ENCODE measurements at places on chromosomes 1 and 21.

- DNase-seq, result no peak
Observed at GRCh38 chr1:180501865-180502360, 464 bp downstream of the ACBD6 start.

DNA sequence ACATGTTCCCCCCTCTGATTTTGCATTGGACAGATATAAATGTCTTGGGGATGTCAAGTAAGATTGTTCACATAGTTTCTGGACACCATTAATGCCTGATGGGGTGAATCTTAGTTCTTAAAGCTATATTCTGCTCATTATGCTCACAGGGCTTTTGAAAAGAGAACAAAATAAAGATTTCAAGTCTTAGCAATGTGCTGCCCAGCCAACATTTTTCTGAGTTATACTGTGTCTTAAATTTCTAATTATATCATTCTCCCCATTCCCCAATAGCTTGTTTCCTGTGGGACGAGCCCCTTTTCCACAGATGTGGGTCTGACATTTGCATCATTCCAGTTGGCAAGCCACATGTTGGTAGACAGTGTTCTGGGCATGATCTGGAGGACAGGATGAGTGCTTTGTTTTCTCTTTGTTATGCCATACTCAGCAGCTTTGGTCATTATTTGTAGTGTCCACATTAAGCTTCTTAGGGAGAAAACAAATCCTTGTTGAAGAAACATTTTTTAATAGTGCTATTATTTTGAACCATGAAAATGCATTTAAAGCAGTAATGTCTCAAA lies 32.8 kb downstream of the MTARC1 start:
- no peak for DNase-seq

DNA sequence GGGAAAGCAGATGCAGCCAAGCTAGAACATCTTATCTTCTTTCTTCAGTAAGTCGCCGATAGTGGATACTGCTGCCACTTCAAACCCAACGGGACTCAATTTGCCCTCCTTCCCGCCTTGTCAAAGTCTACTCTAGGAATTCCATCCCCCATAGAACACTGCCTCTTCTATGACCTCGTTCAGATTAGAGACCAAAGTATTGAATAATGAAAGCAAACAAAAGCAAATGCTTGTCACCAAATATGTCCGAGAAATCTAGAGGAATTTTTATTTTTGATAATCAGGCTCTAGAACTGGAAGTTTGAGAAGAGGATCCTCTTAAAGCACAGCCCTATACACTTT lies 853 bp upstream of the RRAGC start:
- peak; percentile 56 for DNase-seq

DNA sequence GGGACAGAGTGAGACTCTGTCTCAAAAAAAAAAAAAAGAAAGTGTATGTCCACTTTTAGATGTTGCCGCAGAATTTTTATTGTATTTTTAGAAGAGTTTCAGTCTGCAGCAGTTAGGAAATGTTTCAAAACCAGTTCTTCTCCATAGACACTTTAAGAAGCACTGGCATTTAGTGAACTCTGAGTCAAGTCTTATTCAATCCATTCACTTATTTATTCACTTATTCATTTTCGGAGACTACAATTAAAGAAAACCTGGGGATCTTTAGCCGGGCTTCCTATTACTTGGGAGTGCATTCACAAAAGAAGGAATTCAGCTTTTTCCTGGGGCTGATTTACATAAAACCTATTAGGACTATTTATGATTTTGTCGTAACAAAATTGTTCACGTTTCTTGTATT lies 12.3 kb downstream of the RCAN3 start:
- no peak for DNase-seq

DNA sequence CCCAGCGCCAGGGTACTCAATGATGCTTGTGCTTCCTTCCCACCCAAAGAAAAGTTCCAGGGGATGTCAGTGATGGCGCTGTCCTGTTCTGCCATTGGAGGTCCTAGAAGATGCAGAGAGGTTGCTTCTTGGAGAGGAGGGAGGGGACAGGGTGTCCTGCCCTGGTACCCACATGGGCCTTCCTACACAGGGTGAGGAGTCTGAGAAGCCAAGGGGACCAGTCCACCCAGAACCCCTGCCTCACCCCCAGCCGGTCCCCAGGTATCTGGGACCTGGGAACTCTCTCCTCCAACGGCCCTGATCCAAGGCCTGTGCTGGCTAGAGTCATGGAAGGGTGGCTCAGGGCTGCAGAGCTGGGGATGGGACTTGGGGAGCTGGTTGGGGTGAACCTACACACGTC lies 259.4 kb downstream of the KCNJ6 start:
- DNase-seq, result no peak
